ENCODE measurements at places on chromosomes 12 and 14. TPM values are rescaled to one million over a fixed set of nuclear protein-coding genes. Genes with fewer than 3 reads are reported as not detected.

NGB gene
- total RNA-seq = not detected

DNA sequence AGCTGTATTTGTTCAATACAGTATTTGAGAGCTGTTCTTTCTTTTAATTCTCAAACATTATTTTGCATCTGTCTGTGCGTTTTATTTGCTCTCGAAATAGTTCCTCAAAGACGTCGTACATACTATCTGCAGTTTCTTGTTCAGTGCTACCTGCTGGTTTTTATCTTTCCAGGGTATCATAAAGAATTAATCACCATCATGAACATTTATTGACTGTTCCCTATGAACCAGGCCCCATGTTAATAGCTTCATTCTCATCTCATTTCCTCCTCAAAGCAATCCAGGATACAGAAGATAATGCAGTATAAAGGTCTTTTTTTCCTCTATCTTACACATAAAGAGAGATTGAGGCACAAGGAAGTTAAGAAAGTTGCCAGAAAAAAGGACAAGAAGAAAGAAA is 211.8 kb downstream of the DACT1 start:
- DNase-seq = no peak

RNU4-1 gene
- total RNA-seq = 2,591 TPM

GPR162 gene
- 6.0 TPM for total RNA-seq

GRCh38 chr14:52188381-52188780 is 79.1 kb upstream of the PTGDR start:
- no peak for DNase-seq

DNA sequence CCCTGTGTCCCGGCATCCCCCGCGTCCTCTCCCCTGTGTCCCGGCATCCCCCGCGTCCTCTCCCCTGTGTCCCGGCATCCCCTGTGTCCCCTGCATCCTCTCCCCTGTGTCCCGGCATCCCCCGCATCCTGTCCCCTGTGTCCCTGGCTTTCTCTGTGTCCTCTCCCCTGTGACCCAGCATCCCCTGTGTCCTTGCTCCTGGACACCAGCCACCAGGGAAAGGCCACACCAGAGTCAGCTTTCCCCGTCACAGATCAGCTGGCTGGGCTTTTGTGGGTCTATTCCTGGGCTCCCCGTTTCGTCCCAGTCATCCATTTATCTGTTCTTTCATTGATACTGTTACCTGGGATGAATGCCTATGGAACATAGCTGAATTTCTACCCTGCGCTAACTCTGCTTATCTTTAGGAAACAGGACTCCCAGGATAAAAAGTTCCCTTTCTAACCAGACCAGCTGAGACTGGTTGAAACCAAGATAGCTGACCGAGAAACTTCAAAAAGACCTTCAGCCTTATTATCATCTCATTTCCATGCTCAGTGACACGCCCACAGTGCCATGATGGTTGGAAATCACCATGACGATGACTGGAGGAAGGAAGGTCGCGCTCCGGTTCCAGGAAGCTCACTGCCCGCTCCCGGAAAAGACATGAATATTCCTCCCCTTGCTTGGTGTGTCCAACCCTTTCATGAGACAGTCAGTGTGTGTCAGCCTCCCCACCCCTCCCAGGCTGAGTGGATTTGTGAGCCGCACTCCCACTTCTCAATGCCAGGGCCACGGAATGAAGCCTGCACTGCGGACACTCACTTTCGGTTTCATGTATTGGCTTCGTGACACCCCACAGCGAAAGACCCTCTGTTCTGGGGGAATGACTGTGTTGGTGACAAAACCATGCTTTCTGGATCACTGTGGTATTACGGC is 276.4 kb upstream of the SFSWAP start:
- no peak for DNase-seq

DNA sequence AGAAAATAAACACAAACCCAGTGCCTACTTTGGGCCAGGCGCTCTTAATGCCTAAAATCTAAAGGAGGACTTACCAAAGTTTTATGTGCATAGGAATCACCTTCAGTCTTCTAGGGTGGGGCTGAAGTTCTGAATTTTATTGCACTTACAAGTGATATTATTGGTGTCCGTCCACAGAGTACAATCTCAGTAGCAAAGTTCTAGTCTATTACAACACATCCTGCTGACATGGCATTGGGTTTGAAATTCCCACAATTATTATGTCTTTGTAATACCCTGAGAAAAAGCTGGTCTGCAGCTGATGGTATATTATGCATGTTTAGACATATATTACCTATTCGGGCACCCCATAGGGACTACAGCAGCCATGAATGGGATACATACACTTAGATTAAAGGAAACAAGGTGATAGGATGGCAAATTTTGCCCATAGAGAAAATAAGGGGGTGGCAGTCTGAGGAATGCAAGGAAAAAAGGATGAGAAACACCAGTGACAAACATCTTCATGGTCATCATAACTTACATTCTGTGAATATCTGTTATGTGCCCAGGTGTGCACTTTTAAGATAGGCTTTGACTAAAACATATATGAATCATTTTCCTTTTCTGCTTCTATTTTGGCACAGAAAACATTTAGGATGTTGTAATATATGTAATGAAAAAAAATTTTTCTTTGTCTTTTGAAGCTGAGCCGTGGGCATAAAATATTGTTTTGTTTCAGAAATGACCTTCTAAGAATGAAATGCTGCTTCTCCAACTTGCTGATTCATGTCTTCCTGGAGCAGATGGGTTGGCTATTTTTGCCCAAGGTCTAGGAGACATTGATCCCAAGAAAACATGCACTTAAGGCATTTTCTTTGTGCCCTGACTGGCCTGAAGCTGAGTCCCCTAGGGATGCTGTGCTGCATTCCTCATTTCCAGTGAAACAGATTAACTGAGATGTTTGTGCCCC is 27.2 kb upstream of the ALG10 start:
- no peak for DNase-seq

KLRG1 gene
- total RNA-seq = 1.6 TPM

GRCh38 chr12:73531752-73532151 is 1005.9 kb upstream of the ATXN7L3B start:
- no peak for DNase-seq

DNA sequence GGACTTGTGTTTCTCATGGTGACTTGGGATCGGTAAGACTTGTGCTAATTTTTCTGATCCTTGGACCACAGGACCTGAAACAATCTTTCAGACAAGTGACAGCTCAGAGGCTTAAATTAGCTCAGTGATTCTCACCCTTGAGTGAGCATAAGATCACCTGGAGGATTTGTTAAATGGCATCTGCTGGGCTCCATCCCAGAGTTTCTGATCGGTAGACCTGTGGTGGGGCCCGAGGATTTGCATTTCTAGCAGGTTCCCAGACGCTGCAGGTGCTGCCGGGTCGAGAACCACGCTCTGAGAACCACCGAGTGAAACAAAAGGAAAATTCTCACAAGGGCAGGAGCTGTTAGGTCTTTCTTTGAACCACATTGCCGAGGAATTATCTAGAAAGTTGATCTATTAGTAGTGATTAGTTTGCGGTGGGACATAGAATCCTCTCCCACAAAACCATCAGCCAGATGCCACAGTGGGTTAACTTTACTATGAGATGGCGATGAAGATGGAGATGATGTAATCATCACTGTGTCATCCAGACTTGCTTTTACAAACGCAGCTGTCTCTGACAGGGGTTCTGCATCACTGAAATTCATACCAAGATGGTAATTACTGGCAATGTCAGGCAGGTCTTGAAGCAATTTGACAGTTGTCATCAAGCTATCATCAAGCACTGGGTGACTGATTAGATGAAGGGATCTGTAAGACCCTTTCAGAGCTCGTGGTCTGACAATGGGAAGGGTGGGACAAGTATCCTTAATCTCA is 184.0 kb downstream of the AACS start:
- DNase-seq = no peak

GRIP1 gene
- total RNA-seq = 12.6 TPM

- no peak for DNase-seq
Measured at GRCh38 chr14:22174412-22175277, 414.4 kb downstream of the DAD1 start.

TMEM117 gene
- total RNA-seq = 10.6 TPM

CLEC4C gene
- not detected for total RNA-seq

- peak; percentile 34 for DNase-seq
Measured at GRCh38 chr12:50062728-50063460, 5.5 kb downstream of the ASIC1 start.

SMCO2 gene
- total RNA-seq = 0.32 TPM

DNA sequence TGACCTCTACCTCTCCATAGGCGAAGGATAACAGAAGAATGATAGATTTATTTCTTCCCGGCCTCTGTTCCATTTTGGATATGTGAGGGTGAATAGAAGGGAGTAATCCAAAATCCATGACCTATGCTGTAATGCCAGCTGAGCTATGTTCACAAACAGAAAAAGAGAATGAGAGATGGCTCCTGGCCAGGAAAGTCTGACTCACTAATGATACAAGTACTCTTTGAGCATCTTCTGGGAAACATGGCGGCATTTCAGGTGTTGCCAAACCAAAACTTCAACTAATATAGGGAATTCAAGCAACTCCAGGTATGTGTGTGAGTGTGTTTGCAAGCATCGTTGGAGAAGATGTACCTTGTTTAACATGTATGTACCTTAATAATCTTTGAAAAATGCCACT is 55.1 kb downstream of the MED13L start:
- DNase-seq = peak; percentile 94

FGF6 gene
- not detected for total RNA-seq

DNA sequence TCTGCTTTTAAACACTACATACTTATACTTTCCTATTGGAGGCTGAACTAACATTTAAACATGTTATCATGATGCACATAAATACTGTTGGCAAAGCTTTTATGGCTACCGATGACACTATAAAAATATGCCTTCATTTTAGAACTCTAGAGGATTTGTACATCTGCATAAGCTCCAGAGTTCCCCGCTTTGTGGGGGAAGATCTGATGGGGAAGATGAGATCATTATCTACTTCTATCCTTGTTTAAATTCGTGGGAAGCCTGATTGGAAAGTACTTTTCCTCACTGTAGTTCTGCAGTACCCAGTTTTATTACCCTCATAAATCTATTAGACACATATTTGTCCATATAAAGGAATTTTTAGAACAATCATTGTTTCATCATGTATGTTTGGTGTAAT is 299.6 kb upstream of the ATP2B1 start:
- DNase-seq = no peak

- no peak for DNase-seq
Measured at GRCh38 chr12:111222523-111222922, 146.4 kb downstream of the PHETA1 start.

GRCh38 chr12:56434828-56435227 is 14.4 kb downstream of the TIMELESS start:
- no peak for DNase-seq

FBXW8 gene
- total RNA-seq = 28.7 TPM

GRCh38 chr14:38209572-38210557 is 2.2 kb downstream of the SSTR1 start:
- no peak for DNase-seq

TMTC1 gene
- 5.0 TPM for total RNA-seq

DNA sequence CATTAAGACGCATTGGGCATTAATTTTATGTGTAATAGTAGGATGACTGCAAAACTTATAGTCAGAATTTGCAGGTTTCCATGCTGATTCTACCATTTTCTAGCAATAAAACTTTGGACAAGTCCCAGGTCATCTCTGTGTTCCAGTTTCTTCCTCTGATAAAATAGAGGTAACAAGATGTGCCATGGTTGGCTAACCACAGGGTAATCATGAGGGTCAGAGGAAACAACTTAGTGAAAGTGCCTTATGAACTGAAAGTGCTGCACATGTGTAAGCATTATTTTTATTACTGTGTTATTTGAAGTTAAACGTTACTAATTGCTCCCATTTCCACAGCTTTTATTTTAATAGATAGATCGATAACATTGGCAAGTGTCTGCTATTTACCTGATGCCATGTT is 21.1 kb downstream of the SMCO2 start:
- DNase-seq = no peak

GRCh38 chr12:42802785-42803189 is 213.2 kb upstream of the PRICKLE1 start:
- peak; percentile 47 for DNase-seq

DNA sequence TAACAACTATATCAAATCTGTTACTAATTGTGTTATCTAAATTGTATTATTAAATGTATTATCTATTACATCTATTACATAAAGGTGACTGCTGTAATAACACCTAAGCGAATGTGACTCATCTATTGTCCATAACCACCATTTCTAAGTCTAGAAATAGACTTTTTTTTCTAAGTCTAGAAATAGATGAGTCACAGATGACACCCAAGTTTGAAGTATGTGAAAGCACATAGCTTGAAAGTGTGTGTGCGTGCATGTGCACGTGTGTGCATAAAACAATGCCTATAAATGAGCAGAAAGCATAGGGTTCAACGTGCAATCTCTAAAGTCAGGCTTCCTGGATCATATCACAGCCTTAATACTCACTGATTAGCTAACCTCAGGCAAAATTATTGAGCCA is 451.3 kb upstream of the USP15 start:
- DNase-seq = no peak

GRCh38 chr12:14408208-14408607 is 42.7 kb downstream of the ATF7IP start:
- peak; percentile 51 for DNase-seq

- DNase-seq = no peak
Measured at GRCh38 chr12:46752396-46752795, 73.4 kb downstream of the SLC38A4 start.

DNA sequence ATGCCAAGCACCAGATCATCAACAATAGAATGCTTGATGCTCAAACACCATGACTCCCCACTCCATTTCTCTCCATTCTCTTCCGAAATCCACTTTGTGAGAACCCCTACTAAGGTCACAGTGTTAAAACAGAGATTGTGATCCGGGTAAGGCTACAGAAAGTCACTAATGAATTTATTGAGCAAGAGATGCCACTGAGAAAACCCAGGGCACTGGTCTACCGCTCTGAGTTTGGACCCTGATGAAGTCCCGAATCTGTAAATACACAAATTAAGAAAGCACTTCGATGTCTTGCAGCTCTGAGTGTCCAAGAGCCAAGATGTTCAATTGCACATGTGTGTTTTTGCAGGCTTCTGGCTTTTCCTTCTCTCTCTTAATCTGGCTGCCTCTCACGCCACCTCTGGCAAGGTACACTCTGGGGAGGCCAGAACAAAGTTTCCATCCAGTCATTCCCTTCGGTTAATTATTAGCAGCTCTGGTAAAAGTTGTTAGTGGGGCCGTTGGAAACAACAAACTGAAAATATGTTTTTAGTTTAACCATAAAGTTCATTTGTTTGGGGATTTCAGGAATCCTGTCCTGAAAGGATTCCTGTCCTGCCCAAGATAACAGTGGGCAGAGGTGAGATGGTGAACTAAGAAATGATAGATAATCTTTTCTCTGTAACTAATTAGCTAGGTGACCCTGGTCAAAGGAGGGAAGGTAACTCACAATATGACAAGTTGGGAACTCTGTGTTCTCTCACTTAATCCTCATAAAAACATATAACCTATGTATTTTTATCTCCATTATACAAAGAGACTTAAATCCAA is 75.4 kb downstream of the BTG1 start:
- no peak for DNase-seq

GRCh38 chr14:24376448-24377070 is 8.6 kb downstream of the NFATC4 start:
- no peak for DNase-seq
